Stimulated activated CD4-positive, alpha-beta T cell treated with anti-CD3 and anti-CD28 coated beads, Interleukin-15, amount 100 ng/mL, for 1 hour (primary cell): ENCODE measurements at places on chromosomes 7 and 10.

GRCh38 chr10:117374506-117375359 lies 507 bp downstream of the PDZD8 start:
- no peak for DNase-seq

GRCh38 chr10:97475936-97476594 lies 22.2 kb downstream of the MMS19 start:
- DNase-seq = no peak

GRCh38 chr10:3330663-3331062 lies 158.1 kb upstream of the PITRM1 start:
- DNase-seq = no peak

DNA sequence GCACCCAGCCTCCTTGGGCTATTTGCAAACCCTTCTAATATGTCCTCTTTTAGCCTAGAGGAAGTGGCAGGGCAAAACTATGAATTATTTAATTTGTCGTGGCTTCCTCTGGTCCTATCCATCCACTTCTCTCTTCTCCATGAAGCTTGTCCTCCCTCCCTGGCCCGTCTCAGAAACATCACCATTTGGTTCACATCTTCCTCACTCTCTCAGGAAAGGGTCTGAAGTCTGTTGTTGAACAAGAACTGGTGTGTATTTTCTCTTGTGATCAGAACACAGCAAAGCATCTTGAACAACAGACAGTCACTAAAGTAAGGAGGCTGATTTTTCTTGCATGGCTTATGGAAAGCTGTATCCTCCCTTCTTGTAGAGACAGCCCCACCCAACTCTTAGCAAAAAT lies 550.1 kb upstream of the NRP1 start:
- DNase-seq = no peak

- no peak for DNase-seq
Observed at GRCh38 chr10:130463876-130464364, 327.7 kb downstream of the GLRX3 start.

DNA sequence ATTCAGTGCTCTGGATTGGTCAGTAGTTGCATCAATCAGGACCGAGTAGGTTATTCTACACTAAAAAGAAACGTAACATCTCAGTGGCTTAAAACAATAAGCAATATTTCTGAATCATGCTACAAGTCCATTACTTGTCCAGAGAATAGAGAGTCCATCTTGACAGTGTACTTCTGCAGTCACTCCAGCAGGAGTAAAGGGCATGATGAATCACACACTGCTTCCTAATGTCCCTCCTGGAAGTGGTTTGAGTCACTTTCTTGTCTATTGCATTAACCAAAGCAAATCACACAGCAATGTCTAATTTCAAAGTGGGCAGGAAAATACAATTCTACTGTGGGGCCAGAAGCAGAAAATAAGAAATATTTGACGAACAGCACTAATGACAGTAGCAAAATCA lies 124.8 kb downstream of the TSPAN12 start:
- no peak for DNase-seq

DNA sequence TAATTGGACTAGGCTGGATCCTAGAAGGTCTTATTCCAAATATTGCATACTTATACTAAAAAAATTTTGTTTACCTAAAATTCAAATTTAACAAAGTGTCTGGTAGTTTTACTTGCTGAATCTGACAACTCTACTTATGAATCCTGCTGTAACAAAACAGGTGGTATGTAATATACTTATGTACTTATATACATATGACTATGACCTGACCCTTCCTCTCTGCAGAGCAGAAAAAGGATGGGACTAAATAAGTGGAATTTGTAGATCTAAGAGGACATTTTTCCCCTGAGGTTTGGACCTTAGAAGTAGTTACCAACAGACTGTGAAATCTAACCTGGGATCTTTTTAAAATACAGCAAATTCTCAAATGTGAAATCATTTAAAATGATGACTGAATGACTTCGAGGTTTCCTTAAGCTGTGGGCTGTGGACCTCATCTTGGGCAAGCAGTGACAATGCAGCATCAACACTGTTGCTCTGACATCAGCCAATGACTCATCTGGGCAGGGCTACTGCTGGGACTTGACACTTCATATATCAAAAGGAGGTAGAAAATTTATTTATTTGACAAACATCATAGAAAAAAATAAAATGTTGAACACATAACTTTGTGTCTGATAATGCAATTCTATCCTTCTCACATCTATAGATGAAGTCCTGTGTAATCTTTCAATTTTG lies 73.6 kb downstream of the RELN start:
- no peak for DNase-seq

GRCh38 chr10:15789793-15790525 lies 70.2 kb upstream of the ITGA8 start:
- no peak for DNase-seq

DNA sequence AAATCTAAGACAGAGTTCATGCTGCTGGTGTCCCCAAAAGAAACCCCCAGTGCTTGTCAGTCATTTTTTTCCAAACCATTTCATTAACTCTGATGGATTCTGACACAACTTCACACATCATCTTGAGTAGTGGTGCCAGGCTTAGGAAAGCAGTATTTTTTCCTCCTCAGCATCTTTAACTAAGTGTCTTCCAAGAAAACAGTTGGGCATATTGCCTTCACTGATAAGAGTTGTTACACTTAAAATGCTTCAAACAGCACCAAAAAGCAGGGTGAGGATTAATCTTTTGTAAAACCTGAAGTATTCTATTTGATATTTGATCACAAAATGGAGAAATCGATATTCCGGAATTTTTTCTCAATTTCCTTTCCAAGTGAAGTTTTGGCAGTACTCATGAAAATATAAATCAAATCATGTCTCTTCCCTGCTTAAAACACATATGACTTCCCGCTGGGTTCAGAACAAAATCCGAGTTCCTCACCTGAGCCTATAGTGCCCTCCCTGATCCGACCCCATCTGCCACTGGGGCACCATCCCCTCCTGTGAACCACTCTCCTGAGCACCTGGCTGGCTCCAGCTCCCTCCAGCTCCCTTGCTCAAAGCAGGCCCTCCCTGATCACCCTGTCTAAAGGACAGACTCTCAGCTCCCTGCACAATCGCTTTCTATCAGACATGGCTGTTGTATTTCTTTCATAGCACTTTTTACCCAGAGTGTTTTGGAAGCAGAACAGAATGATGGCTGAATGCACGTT lies 61.6 kb downstream of the CYTH3 start:
- DNase-seq = no peak

DNA sequence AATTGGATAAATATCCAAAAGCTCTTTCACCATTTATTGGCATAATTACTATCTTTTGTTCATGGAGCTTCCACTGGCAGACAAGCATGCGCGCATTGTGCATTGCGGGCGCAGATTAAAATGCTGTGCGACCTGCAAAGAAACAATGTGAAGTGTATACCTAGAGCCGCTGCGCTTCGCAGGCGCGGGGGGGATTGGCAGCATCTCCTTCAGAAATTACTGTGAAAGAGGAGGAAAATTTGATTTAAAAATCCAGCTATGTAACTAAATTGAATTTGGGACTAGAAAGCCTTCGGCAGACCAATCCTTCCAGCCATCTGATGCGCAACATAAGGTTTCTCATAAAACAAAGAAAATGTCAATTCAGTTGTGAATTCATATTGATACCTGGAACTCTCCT lies 10.3 kb upstream of the NPM3 start:
- DNase-seq = no peak

DNA sequence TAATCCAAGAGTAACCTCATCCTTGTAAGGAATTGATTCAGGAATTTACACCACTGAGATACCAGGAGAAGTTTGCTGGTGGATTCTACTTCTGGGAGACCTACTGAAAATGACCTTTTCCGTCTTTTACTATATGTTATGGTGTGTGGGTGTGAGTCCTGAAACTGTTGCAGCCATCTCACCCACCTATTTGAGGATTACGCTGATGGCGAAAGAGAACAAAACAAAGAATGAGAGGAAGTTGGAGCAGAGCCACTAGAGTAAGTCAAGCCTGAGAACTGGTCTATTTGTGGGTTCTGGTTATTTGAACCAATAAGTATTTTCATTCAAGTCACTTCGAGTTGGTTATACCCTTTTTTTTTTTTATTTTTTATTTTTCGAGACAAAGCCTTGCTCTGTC lies 12.7 kb upstream of the ABCC2 start:
- no peak for DNase-seq

- DNase-seq = no peak
Observed at GRCh38 chr7:105665684-105666083, 84.4 kb upstream of the EFCAB10 start.

DNA sequence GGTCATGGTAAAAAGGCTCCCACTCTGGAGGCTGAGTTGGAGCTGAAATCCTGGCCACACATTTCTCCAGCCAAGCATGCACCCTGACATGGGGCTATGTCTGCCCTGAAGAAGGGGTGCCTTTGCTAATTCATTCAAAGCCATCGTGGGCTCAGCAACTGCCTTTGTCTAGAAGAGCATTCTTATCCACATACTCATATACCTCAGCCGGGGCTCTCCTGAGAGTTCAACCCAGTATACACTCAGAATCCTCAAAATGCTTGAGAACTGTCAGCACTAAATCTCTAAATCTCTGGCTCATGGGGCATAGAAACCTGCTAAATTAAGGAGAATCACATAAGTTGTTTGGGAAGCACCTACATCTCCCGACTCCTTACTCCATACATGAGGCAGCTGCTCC lies 89.3 kb downstream of the MRPL32 start:
- DNase-seq = no peak

DNA sequence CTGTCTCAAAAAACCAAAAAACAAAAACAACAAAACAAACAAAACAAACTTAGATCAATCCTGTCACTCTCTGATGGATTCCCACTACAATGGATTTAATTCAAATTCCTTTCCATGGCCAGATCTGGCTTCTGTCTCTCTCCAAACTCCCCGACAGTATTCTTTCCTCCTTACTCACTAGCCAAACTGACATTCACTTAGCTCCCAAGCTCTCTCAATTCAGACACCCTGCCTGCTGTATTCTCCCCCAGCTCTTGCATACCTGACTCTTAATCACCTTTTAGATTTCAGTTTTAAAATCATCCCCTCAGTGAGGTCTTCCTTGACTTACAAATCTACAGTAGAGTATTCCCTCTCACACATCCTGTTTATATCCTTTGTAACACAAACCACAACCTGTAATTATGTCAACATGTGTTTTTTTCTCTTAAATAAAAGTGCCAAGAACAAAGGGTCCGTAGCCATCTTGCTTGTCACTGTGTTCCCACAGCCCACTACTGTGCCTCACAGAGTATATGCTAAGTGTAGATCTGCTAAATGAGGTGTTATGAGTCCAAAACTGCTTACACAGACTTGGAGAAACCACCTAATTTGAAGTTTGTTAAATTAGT lies 14.4 kb downstream of the HERPUD2 start:
- no peak for DNase-seq

DNA sequence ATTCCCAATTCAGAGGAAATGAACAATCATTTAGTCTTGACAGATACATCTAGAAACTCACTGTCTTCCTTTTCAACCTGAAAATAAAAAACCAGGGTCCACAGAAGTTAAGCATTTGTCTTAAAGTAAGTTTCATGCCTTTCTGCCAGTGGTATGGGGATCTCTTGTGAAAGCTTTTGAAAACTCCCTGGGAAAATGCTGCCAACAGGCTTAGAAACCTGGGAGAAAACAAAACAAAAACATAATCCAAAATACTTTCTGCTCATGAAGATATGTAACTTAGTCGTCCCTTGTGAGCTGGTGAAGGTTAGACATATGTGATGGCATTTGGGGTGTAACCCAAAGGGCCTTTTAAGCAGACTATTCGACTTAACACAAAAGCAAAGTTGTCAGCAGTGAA lies 66.4 kb upstream of the ZNF438 start:
- no peak for DNase-seq

DNA sequence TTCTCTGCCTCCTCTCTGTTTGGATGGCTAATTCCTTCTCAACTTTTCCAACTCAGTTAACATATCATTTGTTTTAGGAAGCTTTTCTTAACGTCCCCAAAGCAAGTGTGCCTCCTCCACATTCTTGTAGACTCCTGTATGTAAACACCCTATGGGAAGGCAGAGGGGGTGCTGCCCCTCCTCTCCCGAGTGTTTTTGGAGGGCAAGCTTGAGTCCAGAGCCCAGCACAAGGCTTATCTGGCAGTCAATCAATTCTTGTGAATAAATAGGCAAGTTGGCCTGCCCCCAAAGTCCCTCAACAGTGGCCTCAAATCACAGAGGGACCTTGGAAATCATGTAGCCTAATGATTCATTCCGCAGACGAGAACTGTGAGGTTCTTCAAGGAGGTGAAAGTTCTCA lies 305.6 kb downstream of the RPS24 start:
- DNase-seq = no peak

- no peak for DNase-seq
Observed at GRCh38 chr10:101683276-101683675, 11.7 kb downstream of the FBXW4 start.

- no peak for DNase-seq
Observed at GRCh38 chr10:70738006-70738760, 47.0 kb downstream of the TBATA start.

GRCh38 chr7:141276031-141276430 lies 202.2 kb downstream of the TMEM178B start:
- no peak for DNase-seq

- no peak for DNase-seq
Observed at GRCh38 chr7:81715984-81716588, 53.8 kb downstream of the HGF start.

GRCh38 chr7:79529881-79530235 lies 76.4 kb upstream of the MAGI2 start:
- DNase-seq = no peak

GRCh38 chr7:91228927-91229558 lies 35.2 kb upstream of the FZD1 start:
- DNase-seq = no peak

- no peak for DNase-seq
Observed at GRCh38 chr7:16776053-16776452, 22.5 kb downstream of the TSPAN13 start.

GRCh38 chr7:26925768-26926167 lies 61.4 kb upstream of the SKAP2 start:
- no peak for DNase-seq

- no peak for DNase-seq
Observed at GRCh38 chr7:29335188-29336083, 140.9 kb downstream of the CHN2 start.

DNA sequence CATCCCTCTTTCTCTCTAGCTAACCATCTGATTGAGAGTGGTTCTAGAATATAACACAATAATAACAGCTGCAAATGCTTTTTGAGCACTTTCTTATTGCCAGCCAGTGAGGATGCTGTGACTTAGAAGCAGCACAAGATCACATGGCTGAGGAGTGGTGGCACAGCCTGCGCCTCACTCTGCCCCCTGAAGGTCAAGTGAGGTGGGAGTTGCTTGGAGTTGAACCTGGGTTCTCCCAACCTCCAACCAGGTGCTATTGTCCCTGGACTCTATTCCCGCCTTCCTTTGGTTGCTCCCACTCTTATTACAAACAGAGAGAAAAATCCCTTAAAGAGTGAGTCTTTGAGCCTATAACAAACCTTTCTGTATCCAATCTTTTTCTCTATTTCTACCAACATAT lies 280.3 kb upstream of the PODXL start:
- DNase-seq = no peak
